ENCODE measurements at places on chromosomes 6 and 20.

DNA sequence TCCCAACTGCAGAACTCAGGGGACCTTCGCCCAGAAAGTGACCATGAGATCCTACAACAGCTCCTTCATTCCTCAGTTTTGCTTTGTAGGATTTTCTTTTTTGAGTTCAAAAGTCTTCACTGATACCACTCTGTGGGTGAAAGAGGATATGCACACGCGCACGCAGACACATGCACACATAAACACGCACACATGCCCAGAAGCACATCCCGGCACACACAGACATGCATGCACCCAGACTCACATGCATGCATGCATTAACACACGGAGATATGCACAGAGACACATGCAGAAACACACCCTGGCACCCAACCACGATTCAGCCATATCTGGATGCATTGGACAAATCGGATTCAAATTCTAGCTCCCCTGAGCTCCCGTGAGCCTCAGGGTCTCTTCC lies 36.4 kb downstream of the ANKRD60 start:
- DNase-seq = no peak

- DNase-seq = no peak
These were observed 17.4 kb upstream of the RAB32 start for GRCh38 chr6:146526192-146526591.

- no peak for DNase-seq
These were observed 26.6 kb upstream of the ADGRF4 start for GRCh38 chr6:47671777-47672176.

DNA sequence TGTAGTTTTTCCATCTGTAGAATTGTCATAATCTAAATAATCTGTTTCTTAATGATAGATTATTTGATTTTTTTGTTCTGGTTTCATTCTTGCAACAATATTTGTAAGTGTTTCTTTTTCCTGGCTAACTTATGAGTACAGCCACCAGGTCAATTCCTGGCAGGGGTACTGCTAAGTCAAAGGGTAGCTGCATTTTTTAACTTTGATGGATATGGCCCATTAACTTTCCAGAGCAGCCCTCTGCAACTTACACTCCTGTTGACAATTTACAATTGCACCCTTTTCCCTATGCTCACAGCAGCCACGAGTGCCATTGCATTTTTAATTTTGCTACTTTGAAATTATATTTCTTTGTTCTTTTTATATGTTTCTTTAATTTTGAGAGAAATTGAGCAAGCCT lies 209.3 kb upstream of the CST7 start:
- DNase-seq = no peak

DNA sequence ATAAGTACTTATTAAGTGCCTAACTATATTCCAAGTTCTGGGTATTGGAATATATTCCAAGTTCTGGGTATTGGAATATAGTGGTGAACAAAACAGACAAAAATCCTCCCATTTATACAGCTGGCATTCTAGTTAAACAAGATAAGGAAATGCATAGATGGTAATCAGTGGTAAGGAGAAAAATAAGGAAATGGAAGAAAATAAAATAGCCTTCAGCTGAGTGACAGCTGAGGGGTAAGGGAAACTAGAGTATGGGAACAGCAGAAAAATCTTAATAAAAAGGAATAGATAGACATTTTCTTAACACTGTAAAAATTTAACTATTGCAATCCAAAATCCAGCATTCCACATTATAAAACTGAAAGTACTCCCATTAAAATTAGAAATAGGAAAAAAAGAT lies 17.2 kb upstream of the WFDC10A start:
- no peak for DNase-seq

DNA sequence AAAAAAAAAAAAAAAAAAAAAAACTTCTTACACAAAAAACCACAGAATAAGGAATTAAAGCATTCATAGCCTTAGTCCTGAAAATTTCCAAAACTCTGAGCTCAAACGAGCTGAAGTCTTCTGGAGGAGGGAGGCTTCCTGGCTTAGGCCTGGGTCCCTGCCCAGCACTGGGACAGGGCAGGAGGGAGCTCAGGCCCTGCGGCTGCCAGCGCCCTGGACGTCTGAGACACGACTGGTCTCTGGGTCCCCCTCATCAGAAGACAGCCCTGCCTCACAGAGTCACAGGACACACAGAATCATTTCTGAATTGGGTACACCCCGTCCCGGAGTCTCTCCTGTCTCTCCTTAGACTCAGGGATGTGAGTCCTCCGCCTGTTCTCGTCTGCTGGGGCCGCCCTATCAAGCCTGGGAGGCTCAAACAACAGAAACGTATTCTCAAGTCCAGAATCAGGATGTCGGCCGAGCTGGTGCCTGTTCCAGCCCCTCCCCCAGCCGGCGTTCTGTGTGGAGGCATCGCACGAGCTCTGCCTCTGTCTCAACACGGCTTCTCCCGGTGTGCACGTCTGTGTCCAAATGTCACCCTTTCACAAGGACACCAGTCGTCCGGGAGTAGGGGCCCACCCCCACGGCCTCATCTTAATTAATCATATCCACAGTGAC lies 39.4 kb downstream of the ZBTB46 start:
- no peak for DNase-seq

DNA sequence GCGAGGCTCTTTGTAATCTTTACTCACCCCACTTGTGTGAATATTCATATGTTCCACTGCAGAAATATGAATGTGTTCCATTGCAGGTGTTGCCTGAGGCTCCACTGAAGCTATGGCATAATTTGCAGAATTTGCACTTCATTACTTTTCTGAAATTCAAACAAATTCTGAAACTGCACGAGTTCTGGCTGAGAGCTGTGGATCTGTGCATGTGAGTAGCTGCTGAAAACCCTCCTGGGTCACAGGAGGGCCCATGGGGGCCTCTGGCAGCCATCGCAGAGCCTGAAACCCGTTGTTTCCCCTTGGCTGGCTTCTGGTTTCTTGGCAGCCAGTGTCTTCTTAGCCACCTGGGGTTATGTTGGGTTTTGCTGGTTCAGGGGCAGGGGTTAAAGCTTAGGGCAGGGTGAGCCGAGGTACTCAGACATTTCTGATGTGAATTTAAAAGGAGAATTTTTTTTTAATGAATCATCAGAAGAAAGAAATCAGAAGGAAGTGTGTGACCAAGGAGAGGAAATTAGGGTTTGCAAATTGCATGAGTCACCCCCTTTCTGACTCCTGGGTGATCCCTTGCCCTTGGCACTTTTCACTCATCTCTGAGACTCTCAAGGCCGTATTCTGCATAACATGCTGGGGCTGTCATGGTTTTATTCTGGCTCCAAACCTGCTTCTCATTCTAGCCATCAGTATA lies 40.6 kb downstream of the TOX2 start:
- DNase-seq = peak; percentile 49

- DNase-seq = no peak
These were observed 2.2 kb upstream of the TFAP2A start for GRCh38 chr6:10416863-10417641.

DNA sequence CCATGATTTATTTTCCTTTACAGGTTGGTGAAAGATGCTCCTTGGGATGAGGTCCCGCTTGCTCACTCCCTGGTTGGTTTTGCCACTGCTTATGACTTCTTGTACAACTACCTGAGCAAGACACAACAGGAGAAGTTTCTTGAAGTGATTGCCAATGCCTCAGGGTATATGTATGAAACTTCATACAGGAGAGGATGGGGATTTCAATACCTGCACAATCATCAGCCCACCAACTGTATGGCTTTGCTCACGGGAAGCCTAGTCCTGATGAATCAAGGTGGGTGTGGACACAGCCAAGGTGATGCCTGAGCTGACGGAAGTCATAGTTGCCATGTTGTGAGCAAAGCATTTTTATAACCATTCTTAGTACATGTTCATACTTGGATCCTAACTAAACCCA lies 34.6 kb upstream of the CALHM6 start:
- no peak for DNase-seq

GRCh38 chr6:157653521-157653920 lies 169.5 kb upstream of the SNX9 start:
- DNase-seq = no peak

GRCh38 chr6:89910902-89911240 lies 16.6 kb downstream of the GJA10 start:
- no peak for DNase-seq

- no peak for DNase-seq
These were observed 22.9 kb upstream of the NPBWR2 start for GRCh38 chr20:64130271-64130670.

GRCh38 chr6:131362070-131362469 lies 211.0 kb upstream of the ARG1 start:
- no peak for DNase-seq

- no peak for DNase-seq
These were observed 11.0 kb downstream of the PGM3 start for GRCh38 chr6:83182114-83182513.

DNA sequence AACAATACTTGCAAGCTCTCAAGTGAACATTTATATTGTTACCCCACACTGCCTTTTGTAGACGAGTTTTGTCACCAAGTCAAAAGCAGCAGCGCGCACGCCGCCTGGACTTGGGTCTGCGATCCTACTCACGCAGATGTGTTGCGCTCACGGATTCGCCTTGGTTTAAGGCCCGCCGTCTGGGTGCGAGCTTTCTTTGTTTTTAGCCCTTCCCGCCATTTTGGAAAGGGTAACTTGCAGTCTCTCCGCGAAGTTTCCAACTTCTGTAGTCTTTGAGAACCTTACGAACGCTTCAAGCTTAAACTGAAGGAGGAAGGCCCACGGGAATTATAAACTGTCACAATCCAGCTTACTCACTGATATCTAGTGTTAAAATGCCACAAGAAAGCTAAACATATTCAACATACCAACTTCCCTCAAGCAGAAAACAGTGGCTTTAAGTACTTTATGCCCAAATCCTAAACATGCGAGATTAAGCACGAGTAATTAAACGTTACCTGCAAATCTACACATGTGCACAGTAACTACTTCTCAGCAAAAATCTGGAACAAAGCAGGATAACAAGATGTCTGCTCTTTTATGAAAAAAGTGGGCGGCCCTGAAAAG lies 80.4 kb upstream of the BTN3A2 start:
- no peak for DNase-seq

DNA sequence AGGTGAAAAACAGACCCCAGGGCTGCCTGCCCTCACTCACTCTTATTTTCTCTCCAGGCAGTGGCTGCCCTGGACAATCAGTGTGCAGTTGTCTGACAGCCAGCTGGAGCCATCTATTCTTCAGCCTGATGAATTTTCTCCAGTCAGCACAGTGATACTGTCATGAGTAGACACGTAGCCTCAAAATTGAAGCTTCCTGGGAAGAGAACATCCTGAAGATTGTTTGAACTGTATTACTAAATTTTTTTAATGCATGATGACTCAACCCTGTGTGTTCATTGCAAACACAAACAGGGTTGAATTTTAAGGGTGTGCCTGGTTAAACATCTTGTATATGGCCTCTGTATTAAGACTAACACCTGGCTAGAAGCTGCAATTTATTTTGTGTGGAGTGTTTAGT lies 49.8 kb upstream of the STXBP5 start:
- no peak for DNase-seq

DNA sequence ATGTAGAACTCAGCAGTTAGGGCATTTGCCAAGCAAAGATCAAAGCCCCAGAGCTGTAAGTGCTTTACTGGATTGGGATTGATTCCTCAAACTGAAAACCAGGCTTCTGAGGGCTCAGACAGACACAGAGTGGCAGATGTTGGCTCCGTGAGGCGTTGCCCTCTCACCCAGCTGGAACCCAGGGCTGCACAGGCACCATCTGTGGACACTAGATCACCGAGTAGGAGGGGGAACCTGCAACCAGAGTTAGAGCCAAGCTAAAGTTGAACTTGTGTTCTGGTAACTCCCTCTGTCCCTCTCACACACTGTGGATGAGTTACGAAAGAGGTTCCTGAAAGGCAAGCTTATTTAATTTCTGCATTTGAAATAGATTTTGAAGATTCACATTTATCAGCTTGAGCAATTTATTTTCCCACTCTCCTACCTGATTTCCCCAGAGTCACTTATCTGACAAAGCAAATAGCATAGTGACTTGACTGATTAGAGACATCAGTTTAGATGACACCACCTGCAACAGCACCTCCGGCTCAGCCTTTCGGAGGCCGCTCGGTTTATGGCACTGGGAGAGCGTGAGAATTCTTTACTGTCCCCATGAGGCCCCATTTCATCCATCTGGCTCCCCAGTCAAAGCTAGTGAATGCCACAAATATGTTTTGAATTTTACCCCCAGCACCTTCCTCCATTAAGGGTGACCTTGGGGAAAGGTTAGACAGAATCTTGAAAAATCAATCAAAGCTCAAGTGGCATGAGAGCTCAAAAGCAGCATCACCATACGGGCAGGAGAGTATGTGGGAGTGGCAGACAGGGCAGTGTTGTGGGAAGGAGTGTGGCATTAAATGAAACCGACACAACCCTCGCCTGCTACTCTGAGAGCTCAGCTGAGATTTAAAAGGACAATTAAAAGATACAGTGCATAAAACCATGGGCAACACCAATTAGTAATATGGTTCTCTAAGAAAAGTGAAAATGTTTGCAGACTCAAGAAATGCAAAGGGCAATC lies 48.5 kb downstream of the RPF2 start:
- DNase-seq = no peak

DNA sequence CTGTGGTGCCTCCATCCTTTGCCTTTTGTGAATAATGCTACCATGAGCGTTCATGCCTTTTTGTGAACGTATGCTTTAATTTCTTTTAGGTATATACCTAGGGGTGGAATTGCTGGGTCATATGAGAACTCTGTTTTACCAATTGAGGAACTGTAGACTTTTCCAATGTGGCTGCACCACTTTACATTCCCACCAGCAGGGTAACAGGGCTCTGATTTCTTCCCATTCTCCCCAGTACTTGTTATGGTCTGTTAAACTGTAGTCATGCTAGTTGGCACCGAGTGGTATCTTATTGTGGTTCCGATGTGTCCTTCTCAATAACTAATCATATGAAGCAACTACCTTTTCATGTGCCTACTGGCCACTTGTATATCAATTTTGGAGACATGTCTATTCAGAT lies 312.1 kb downstream of the GMDS start:
- DNase-seq = no peak

DNA sequence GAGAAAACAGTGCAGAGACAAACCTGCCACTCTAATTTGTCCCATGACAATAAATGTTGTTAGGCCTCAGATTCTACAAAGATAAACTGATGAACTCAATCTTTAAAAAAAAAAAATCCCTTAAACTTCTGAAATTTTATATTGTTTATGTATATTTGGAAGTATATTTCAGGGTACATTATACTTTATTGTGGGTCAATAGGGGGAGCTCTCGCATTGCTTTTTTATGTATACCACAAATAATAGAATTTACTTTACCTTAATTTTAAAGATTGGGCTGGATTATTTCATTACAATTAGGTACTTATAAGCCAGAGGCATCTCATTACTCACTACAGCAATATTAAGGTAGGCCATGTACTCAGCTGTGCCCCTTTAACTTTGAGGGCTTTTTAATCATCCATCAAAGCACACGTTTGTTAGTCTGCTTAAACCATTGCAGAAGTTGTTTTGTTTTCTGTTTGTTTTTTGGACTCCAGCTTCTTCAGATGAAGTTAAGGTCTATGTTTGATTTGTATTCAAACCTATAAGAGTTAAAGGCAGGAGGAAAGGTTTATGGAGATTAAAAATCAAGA lies 56.3 kb upstream of the EYA4 start:
- no peak for DNase-seq

GRCh38 chr6:147063469-147064031 lies 140.7 kb upstream of the STXBP5 start:
- DNase-seq = no peak

GRCh38 chr20:51050531-51051075 lies 27.7 kb upstream of the KCNG1 start:
- DNase-seq = no peak

Measured in activated T-cell treated with anti-CD3 and anti-CD28 coated beads for 24 hours (primary cell).